Small intestine (tissue), 16 donors: ENCODE measurements at places on chromosomes 4 and X. TPM values are rescaled to one million over a fixed set of nuclear protein-coding genes. Genes with fewer than 3 reads are reported as not detected.
A peak's percentile ranks its signal among the peaks of the same experiment; 100 is the strongest.

- DNase-seq = no peak
Measured at GRCh38 chr4:145804116-145804515, 124.2 kb downstream of the C4orf51 start.

DNA sequence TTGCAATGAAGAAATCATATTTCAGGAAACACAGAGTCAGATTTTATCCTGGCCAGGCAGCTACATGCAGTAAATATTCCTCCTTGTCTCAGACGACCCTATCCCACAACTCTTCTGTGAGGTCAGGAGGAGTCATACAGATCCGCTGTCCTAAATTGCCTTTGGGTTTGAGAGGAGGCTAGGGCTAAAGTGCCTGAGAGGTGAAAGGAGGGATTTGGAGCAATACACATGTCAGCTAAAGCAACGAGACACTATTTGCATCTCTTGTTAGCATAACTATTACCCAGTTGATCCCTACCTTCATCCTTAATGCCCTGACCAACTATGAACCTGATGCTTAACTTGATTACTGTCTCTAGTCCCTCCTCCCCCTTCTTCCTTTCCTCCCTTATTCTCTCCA, 98.6 kb downstream of the TBC1D19 start:
- no peak overlapping the region for H3K4me3 ChIP-seq
- no peaks in the 10 kb centered on the region for H3K27me3 ChIP-seq
- no peak for DNase-seq
- no peaks in the 10 kb centered on the region for H3K36me3 ChIP-seq

- H3K27ac ChIP-seq = no peak overlapping the region
- H3K27me3 ChIP-seq = no peaks in the 10 kb centered on the region
- no peaks in the 10 kb centered on the region for H3K36me3 ChIP-seq
- no peak overlapping the region for H3K4me3 ChIP-seq
- H3K4me1 ChIP-seq = no peaks in the 10 kb centered on the region
- no peak for DNase-seq
Measured at GRCh38 chr4:150425161-150425560, 156.8 kb upstream of the MAB21L2 start.

DNA sequence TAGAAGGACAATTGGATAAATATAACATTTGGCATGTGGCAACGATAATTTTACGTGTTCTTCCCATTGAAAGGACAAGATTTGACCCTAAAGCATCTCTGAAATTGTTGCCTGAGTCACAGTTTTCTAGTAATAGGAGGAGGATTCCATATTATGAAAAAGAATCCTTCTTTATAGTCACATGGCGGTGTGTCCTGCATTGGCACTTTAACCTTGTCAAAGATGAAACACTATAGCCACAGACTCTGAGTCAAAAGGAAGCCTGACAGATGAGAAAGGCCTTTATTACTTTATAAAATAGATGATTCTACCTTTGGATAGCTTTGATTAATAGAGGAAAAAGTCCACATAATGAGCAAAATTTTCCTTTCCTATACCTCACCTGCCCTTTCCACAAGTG, 11.5 kb downstream of the LNX1 start:
- no peak overlapping the region for H3K27ac ChIP-seq
- peaks cover 11% of the 10 kb centered on the region for H3K36me3 ChIP-seq
- H3K4me3 ChIP-seq = no peak overlapping the region
- peaks cover 4% of the 10 kb centered on the region for H3K4me1 ChIP-seq
- no peak for DNase-seq

DNA sequence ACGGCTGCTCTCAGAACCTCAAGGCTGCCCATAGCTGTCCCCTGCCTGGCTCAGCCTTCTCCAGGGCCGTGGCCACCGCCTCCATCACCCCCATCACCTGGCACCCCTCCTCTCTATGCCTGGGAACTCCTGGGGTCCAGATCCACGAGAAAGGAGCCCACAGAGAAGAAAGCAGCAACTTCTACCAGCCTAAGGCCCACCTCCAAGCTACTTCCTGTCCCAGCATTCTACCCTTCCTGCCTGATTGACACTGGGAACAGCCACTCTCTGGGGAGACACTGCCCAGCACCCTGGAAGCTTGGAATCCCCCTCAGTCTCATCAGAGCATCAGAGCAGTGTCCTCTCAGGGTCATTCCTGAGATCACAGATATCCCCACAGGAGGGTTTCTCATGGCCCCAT, 36.9 kb upstream of the PROM1 start:
- DNase-seq = no peak
- no peak overlapping the region for H3K4me3 ChIP-seq
- no peak overlapping the region for H3K27ac ChIP-seq
- H3K36me3 ChIP-seq = no peaks in the 10 kb centered on the region

DNA sequence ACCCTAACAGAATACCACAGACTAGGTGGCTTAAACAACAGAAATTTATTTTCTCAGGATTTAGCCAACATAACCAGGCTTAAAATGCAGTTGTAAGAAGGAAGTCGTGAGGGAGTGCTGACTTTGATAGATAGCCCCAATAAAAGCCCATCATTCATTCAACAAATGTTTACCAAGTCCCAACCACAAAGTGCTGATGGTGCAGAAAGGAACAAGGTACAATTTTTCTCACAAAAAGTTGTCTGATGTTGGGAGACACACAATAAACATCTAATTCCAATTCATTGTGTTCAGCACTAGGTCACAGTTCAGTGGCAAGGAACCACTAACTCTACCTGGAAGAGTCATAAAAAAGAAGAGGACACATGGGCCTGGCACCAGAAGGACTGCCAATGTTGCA, 42.2 kb downstream of the AKAP4 start:
- no peak overlapping the region for H3K4me3 ChIP-seq
- H3K27me3 ChIP-seq = no peaks in the 10 kb centered on the region
- DNase-seq = peak; percentile 67
- no peaks in the 10 kb centered on the region for H3K4me1 ChIP-seq
- no peaks in the 10 kb centered on the region for H3K36me3 ChIP-seq

- H3K4me3 ChIP-seq = no peak overlapping the region
- no peak for DNase-seq
- no peaks in the 10 kb centered on the region for H3K36me3 ChIP-seq
- H3K27ac ChIP-seq = no peak overlapping the region
- no peaks in the 10 kb centered on the region for H3K27me3 ChIP-seq
Measured at GRCh38 chr4:135368831-135369230, 1167.2 kb upstream of the PABPC4L start.

DNA sequence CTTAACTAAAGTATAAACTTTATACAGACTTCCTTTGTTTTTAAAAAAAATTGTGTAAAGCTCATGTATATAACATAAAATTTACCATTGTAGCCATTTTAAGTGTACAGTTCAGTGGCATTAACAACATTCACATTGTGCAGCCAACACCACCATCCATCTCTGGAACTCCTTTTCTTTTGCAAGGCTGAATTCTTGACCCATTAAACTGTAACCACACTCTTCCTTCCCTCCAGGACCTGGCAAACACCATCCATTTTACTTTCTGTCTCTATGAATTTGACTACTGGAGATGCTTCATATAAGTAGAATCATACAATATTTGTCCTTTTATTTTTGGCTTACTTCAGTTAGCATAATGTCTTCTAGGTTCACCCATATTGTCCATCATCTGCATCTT, 104.7 kb downstream of the RASL11B start:
- H3K27ac ChIP-seq = no peak overlapping the region
- H3K4me1 ChIP-seq = no peaks in the 10 kb centered on the region
- no peak for DNase-seq
- H3K36me3 ChIP-seq = no peaks in the 10 kb centered on the region
- H3K4me3 ChIP-seq = no peak overlapping the region

GRCh38 chr4:107570952-107571351, 149.1 kb downstream of the PAPSS1 start:
- no peaks in the 10 kb centered on the region for H3K36me3 ChIP-seq
- H3K4me3 ChIP-seq = no peak overlapping the region
- no peak overlapping the region for H3K27ac ChIP-seq
- no peaks in the 10 kb centered on the region for H3K27me3 ChIP-seq

GRCh38 chr4:107818301-107818910, 6.3 kb upstream of the SGMS2 start:
- no peak overlapping the region for H3K4me3 ChIP-seq
- H3K4me1 ChIP-seq = no peaks in the 10 kb centered on the region
- no peak for DNase-seq
- no peaks in the 10 kb centered on the region for H3K27me3 ChIP-seq
- no peak overlapping the region for H3K27ac ChIP-seq

DNA sequence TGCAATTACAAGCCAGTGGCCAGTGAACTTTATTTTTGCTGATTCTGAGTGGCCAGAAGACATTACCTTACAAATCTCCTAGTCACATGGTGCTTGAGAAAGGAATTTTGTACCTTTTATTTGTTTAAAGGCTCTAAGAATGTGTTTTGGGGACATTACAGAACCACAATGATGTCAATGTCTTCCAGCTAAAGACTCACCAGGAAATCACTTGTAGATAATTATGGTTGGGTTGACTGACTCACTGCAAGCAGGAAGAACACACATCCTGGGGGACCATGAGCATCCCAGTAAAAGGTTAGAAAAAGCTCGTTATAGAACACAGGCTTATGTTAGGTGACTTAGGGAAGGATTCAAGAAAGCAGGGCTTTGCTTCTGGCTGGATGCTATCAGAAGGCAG, 119.4 kb upstream of the FAM9B start:
- no peaks in the 10 kb centered on the region for H3K4me1 ChIP-seq
- DNase-seq = no peak
- no peak overlapping the region for H3K27ac ChIP-seq
- no peaks in the 10 kb centered on the region for H3K27me3 ChIP-seq

The PCDH7 gene
- 0.54 TPM for polyA plus RNA-seq

The OPRPN gene
- not detected for polyA plus RNA-seq

The KCND1 gene
- polyA plus RNA-seq = 0.27 TPM
